ENCODE measurements at places on chromosomes 7 and 10.

DNA sequence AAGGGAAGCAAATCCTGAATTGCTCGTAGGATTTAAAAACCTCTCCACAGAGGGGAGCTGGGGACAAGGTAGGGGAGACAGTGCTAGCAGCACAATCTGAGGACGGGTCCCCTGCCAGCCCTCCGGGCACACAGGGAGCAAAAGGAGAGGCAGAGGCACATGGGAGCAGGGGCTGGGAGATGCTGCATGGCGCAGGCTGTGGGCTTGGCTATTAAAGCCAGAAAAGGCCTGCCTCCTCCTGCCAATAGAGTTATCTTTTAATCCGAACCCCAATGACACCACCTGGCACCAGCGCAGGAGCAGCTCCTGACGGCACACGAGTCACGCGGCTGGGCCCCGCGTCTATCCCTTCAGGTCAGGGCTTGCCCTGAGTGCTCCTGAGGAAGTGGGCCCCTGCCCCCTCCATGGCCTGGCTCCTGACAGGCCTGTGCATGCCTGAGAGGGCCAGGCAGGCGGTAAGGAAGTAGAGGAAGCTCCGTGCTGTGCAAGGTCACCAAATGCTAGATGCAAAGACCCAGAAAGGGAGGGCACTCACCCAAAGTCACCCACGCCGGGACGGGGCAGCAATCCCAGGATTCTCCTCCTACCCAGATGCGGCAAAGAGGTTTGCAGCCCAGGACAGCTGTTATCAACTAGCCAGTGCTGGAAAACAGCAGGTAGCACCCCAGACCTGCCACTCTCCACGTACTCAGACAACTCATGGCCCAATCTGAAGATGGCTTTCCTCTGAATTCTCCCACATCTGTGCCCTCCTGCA is 28.1 kb downstream of the DLG5 start:
- DNase-seq = no peak

GRCh38 chr10:25048450-25048849 is 32.0 kb downstream of the THNSL1 start:
- DNase-seq = no peak

- no peak for DNase-seq
These were observed 184.7 kb downstream of the DIP2C start for GRCh38 chr10:504806-505205.

DNA sequence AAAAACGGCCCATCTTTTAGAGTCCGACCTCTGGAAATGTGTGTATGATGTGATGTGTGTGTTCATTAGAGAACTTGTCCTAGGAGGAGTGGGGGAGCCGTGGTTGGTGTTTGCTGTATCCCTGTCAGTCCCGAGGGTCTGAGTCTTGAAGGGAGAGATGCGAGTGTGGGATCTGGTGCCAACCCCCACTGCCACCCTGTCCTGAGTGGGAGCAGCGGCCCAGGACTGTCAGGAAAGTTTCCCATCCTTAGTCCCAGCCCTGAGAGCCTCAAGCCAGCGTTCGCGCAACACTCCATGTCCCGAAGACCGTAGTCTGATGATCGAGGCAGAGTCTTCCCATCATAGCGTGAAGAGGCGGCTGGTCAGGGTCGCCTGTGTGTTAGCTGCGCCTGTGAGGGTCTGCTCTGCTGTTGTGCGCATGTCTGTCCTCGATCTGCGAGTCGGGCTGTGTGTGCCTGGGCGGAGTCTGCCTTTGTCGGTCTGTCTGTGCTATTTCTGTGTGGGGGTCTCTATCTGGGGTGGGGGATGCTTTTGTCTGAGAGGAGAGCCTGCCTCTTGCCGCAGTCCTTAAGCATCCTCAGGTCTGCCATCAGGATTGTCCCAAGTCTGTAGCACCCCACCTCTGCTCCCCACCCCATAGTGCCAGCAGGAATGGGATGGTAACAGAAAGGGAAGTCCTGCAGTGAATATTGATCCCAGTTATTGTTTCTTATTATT is 514 bp upstream of the CHAT start:
- no peak for DNase-seq

DNA sequence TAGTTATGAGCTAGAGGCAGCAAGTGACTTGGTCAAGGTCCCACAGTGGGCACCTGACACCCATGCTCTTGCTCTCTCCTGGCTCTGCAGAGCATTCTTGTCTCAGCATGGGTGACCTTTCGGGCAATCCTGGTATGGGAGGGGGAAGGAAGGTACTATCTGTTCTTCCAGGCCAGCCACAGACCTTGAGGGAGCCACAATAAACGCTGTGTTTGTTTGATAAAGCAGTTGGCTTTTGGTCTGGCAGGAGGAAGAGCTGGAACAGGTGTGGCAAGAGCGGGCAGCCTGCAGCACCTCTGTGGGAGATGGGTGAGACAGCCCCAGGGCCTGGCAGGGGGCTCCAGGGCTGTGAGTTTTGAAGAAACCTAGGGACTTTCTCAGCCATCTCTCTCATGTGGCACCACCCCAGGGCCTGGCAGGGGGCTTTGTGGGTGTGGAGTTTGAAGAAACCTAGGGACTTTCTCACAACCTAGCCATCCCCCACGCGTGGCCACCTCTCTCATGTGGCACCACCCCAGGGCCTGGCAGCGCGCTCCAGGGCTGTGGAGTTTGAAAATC is 11.4 kb downstream of the CLDN3 start:
- no peak for DNase-seq

- DNase-seq = no peak
These were observed 121.1 kb downstream of the NKX6-2 start for GRCh38 chr10:132664883-132665282.

- DNase-seq = no peak
These were observed 2.2 kb downstream of the DUSP5 start for GRCh38 chr10:110499796-110500514.

- DNase-seq = no peak
These were observed 181.7 kb upstream of the RHOBTB1 start for GRCh38 chr10:61125560-61126170.

GRCh38 chr7:36192053-36192824 is 39.2 kb downstream of the EEPD1 start:
- DNase-seq = no peak

DNA sequence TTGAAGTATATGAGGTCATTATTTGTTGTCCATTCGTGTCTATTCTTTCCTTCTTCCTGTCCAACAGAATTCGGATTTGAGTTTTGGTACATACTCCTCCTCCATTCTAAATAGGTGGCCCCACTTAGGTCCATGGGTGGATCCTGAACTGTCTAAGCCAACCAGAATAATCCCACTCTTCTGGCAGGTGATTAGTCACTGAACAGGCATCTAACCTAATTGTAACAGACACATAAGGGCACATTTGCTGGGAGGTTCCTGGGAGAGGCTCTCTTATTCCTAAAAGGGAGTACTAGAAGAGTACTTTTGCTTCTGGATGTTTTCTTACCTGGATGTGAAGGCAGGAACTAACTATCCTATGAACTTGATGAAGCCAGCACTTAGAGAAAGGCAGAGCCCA is 16.8 kb downstream of the LRRC72 start:
- DNase-seq = no peak

DNA sequence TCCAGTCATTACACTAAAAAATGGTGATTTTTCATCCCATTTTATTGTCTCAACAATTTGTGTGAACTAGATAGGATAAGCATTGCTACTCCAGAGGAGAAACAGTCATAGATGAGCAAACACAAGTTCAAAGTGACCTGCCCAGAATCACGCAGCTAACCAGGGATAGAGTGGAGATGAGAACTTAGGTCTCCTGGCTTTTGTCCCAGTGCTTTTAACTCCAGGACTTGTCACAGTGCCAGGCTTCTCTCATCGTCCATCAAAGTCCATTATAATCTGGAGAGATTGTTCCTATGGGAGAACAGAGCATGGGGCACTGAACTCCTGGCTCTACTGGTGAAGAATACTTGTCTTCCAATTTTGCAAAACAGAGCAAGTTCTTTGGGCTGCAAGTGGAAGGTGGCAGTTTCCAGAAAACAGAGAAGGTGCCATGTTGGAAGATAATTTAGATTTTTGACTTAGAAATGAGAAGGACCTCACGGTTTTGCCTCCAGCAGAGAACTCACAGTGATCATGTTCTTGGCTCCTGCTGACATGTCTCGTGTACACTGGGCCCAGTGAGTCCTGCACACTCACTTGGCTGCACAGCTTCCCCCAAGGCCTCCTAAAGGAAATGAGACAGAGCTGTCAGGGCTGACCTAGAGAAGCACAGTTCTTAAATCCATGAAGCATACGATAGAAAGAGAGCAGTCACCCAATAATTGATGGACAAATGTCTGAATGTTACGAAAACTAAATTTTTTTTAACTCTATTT is 322.9 kb upstream of the NRP1 start:
- DNase-seq = no peak

DNA sequence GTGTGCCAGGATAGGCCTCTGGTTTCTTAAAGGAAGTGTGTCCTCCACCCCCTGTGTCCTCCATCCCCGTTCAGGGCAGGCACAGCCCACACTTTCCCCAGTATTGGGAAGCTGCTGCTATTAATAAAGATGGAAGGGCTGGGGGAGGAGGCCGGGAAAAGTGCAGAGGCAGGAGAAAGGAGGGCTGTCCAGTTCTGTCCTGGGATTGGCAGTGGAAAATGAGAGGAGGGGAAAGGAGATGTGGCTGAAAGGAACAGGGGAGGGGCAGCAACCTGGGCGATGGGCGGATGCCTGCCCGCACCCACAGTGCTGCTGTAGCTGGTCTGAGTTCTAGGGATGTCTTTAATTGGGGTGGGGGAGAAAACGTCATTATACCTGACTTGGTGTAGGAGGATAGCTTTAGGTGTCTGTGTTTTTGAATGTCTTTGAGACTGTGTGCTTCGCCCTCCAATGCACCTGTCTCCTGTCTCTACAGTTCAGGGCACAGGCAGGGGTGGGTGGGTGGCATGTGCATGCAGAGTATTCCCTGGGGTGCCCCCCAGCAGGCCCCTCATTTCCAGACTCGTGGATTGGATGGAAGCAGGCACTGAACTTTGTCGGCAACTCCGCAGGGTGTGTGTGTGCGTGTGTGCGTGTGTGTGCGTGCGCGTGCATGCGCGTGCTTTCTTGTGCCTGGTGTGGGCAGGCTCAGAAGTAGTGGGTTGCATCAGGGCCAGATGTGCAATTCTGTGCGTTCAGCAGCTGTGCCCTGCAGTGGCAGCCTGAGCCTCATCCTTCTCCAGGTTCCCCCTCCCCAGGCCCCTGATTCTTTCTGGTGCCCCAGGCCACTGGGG is 2.5 kb downstream of the TRIM8 start:
- DNase-seq = peak; percentile 27

DNA sequence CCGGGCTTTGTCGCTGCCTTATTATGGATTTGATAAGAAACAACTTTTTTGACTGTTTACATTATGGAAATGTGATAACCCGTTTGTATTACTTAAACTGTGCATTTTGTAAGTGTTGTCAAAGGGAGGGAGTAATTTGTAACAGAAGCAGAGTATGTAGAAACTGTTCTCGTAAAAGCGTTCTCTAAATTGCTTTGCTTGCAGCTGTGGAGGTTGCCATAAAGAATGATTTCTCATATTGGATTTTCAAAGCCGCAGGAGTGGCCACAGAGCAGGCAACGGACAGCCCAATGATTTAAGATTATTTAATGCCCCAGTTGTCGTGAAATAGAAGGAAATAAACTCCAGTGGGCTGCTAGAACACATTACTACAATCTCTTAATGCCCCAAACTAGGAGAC is 114.0 kb upstream of the INSYN2A start:
- DNase-seq = no peak

- DNase-seq = no peak
These were observed 277.4 kb upstream of the LYZL1 start for GRCh38 chr10:29011516-29011915.

DNA sequence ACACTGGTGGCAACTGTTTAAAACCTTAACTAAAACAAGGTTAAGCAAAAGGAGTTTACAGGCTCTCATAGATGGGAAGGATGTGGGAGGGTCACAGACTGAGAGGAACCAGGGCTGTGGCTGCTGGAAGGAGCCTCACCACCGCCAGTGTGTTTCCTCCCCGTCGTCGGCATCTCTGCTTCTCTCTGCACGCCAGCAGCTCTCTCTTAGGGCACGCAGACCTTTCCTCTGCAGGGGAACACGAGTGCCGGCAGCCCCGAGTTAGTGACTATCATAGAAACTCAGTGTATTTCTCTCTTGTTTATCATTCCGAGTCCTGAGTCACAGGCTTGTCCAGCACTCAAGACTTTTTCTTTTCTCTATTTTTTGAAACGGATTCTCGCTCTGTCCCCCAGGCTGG is 8.1 kb upstream of the SH2D4B start:
- peak; percentile 32 for DNase-seq

DNA sequence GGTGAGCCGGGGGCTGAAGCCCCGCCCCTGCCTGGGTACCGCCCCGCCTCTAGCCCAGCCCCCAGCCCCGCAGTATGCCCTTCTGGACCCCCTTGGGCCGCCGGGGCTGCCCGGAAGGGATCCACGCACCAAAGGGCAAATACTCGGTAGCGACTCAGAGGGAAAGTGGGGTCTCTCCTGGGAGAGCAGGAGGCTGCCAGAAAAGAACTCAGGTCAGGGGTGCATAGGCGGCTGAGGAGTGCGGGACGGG is 796 bp downstream of the FBXL15 start:
- DNase-seq = no peak

GRCh38 chr10:88048312-88048711 is 184.9 kb downstream of the PTEN start:
- no peak for DNase-seq

Data from activated CD4-positive, alpha-beta T cell treated with anti-CD3 and anti-CD28 coated beads for 1 hour (primary cell).